Right ventricle myocardium superior (tissue), 1 donor: ENCODE measurements at places on chromosomes 2 and 18. TPM values are rescaled to one million over a fixed set of nuclear protein-coding genes. Genes with fewer than 3 reads are reported as not detected.

Gene PKDCC
- 120 TPM for total RNA-seq

Gene SMAD7
- 14.0 TPM for total RNA-seq

Gene DIPK1C
- 3.3 TPM for total RNA-seq

Gene TCF23
- total RNA-seq, result not detected

Gene METAP1D
- 6.9 TPM for total RNA-seq

Gene REG3G
- not detected for total RNA-seq

Gene ACYP2
- total RNA-seq, result 64.2 TPM

Gene ARHGAP28
- 1.1 TPM for total RNA-seq
